ENCODE measurements at places on chromosomes 3 and 15.

- no peak for DNase-seq
Observed at GRCh38 chr3:127172781-127173515, 20.0 kb upstream of the PRR23E start.

DNA sequence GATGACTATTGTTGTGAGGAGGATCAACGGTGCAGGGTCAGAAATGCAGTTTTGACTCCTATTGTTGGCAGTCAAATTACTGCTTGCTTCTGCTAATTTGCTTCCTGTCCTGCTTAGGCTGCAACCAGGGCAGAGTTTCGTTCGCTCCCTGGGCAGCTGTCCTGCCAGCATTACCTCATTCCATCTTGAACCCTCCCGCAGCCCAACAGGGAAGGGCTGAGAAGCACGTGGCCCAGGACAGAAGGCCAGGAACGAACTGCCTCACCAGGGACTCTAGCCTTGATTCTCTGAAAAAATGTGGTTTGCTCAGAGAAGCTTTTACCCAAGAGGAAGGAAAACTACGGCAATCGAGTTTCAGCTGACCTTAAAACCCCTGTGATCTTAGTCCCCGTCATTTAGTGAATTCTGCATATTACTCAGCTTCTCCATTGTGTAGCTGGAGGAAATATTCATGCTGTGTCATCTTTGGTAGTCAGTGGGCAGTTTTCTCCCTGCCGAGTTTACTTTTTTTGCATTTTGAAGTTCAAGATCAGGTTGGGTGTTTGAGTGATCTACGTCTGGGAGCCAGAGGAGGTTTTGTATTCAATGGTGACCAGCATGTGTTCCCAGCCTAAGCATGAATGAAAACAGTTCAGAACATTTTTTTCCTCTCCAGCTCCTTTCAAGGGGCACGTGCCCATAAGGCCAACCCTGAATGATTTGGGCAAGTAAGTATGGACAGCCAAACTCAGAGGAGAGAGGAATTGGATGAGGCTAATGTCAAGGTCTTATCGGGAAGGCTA lies 23.0 kb downstream of the TLNRD1 start:
- no peak for DNase-seq

- DNase-seq = no peak
Observed at GRCh38 chr3:124396339-124396950, 333.8 kb upstream of the UMPS start.

GRCh38 chr3:108222853-108223565 lies 785 bp upstream of the IFT57 start:
- DNase-seq = no peak

GRCh38 chr15:40871749-40872617 lies 2.1 kb downstream of the RHOV start:
- DNase-seq = no peak

GRCh38 chr3:183229178-183229577 lies 23.9 kb upstream of the B3GNT5 start:
- DNase-seq = no peak

DNA sequence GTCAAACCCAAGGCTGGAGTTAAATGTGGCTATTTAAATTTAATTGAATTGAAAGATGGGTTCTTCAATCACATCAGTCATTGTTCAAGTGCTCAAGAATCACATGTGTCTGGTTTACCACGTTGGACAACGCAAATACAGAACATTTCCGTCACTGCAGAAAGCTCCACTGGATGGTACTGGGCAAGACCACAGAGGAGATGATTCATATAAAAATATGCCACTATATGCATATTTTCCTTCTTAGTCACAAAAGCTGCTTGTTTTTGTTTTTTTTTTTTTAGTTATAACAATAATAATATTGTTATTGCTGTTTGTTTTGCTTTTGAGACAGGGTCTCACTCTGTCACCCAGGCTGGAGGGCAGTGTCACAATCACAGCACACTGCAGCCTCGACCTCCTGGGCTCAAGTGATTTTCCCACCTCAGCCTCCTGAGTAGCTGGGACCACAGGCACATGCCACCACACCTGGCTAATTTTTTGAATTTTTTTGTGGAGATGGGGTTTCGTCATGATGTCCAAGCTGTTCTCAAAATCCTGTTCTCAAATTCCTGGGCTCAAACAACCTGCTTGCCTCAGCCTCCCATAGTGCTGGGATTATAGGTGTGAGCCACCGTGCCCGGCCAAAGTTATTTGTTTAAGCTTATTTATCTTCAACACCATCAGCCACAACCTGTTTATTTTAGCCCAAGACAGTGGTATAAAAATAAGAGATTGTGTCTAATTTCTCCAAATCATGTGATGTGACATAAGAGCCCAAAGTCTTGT lies 19.4 kb downstream of the RTP3 start:
- no peak for DNase-seq

DNA sequence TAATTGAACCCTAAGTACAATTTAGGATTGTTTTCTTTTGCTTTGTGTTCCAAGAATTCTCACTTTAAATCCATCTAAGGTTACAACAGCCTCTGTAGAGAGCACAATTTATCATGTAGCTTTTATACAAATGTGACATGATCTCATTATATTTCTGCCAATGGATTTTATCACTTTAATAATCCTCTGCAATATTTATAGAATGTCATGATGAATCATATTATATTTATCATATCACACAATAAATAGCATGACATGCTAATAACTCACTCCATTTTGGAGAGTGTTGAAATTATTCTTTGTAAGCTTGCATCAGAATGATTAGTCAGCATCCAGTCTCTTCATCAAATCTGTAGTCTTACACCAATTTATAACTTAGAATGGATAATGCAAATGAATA lies 280.6 kb upstream of the ZNF717 start:
- no peak for DNase-seq

GRCh38 chr15:66706225-66706732 lies 4.2 kb downstream of the SMAD6 start:
- DNase-seq = no peak

GRCh38 chr15:90294601-90295269 lies 29.3 kb downstream of the NGRN start:
- no peak for DNase-seq

- DNase-seq = no peak
Observed at GRCh38 chr3:188417271-188417696, 263.3 kb downstream of the LPP start.

DNA sequence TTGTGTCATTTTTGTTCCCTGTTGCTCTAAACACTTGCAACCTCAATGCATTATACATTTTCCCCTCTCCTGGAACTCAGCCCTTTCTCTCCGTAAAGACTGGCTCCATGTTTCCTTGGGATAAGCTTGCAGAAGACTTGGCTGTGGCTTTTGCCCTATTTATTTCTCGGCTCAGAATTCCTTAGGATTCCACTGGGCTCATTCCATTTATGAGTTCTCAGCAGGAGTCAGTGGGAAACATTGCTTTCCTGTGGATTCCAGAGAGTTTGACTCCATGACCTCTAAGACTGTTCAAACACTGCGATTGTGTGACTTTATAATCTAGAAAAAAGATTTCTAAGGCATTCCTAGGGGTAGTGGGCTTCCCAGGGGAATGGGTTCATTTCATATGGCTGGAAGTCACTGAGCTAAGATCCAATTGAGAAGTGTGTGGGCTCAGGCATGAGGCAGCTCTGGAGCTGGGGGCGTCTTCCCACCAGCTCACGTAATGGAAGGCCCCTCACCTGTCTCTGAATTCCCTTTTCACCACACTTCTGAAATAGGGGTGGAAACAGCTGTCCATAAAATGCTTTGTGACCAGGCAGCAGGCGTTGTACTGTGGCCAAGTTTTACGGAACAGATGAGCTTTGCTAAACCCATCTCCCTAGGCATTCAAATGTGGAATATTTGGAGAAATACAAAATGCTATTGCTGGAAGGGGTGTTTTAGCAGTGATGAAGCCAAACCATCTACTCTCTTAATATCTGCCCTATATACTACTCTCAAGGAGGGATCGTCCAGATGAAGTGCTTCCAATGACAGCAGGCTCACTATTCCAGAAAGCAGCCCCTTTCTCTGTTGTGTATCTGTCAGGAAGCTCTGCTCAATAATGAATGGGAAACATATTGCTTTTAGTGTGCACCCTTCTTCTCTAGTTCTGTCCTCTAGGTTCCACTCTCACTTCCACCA lies 91.8 kb upstream of the BCL6 start:
- no peak for DNase-seq

- DNase-seq = no peak
Observed at GRCh38 chr3:190249414-190249813, 72.8 kb downstream of the CLDN1 start.

DNA sequence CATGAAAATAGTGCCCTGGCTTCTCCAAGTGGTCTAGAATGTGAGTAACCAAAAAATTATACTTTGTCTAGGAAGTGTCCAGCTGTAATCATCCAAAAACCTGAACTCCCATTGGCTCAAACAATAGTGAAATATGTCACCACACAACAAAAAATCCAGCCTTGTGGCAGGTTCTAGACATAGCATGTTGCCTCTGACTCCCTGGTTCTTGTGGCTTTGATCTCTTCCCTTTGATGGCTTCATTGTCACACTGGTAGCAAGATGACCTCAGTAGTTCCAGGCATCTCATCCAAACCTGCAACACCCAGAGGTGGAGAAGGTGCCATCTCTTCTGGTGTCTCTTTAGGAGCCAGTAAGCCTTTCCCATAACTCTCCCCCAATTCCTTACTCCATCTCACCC lies 74.7 kb downstream of the CMSS1 start:
- no peak for DNase-seq
